Esophagus squamous epithelium (tissue), 5 donors: ENCODE measurements at places on chromosomes 7 and 10.

- no peak for DNase-seq
These were observed 260.4 kb downstream of the CDK14 start for GRCh38 chr7:90856351-90857070.

DNA sequence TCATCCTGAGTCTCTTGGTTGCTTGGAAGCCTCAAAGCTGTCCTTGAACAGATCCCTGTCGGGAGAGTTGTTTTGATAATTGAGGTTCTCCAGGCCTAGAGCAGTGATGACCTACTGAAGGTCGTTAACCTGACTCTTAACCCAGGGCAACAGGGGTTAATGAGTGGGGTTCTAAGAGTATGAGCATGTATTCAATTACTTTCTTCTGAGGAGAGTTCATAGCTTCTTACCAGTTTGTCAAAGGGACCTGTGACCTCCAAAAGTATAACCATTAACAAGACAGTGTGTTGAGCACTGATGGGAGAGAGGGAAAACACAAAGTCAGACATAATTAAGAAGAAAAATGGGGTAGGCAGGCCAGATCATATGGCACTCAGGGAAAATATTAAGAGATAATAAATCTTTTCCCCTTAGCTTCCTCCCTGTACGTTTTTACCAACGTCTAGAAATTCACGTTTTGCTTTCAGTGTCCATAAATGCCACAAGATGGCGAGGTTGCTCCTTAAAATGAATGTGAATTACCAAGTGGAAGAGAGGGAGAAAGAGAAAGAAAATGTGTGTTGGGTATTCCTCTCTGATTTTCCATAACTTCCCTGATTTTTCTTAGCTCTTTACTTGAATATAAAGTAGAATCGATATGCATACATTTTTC, 97.6 kb downstream of the SUGCT start:
- no peak for DNase-seq

DNA sequence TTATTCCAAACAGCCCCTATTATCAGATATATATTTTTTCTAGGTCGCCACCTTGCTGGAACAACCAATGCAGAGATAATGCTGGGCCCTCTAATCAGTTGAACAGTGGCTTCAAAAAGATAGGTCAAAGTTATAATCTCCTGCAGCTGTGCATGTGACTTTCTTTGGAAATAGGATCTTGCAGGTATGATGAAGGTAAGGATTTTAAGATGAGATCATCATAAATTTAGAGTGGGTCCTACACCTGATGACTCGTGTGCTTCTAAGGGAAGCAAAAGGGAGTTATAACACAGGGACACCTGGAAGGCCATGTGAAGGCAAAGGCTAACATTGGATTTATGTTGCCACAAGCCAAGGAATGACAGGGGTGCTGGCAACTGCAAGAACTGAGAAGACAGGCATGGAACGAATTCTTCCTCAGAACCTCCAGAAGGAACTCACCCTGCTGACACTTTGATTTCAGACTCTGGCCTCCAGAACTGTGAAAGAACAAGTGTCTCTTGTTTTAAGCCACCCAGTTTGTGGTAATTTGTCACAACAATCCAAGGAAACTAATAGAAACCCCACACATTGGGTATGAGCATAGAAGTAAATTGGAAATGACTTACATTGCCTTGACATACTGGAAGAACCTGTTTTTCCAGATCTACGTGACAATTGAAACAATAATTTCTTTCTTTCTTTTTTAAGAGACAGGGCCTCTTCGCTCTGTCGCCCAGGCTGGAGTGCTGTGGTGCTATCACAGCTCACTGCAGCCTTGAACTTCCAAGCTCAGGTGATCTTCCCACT, 34.4 kb downstream of the CCDC71L start:
- no peak for DNase-seq

DNA sequence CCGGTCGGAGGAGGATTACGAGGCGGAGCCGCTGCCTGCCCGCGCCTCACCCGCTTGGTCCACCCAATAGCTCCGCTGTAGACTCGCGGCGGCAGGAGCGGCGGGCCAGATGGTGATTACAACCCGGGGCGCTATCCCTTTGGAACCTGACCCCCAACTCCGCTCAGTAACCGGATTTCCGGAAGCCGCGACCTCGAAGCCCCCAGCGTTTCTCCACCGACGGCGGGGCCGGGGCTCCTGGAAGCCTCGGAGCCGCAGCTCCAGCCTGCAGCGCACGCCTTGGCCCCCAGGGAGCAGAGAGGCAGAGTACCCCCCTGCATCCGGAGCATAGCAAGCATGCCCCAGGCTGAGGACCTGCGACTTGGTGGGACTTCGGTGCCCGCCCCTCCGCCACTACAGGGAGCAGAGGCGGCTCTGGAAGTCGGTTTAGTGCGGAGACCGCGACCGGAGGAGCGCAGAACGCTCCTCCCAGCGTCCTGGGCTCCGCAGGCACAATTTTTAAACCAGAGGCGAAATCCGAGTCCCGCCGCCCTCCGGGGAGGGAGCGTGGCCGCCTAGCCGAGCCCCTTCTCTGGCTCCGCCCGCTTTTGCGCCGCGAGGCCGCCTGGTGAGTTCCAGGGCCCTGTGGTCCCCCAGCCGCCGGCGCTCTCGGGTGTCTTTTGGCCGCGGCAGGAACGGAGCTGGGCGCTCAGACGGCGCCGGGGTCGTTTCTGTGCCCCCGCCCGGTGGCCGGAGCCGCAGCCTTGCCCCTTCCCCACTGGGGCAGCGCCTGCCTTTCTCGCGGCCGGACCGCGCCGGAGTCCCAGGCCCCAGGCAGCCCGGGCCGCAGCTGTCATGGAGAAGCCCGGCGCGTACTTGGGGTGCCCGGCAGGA, 28.2 kb upstream of the BMS1 start:
- no peak for DNase-seq

DNA sequence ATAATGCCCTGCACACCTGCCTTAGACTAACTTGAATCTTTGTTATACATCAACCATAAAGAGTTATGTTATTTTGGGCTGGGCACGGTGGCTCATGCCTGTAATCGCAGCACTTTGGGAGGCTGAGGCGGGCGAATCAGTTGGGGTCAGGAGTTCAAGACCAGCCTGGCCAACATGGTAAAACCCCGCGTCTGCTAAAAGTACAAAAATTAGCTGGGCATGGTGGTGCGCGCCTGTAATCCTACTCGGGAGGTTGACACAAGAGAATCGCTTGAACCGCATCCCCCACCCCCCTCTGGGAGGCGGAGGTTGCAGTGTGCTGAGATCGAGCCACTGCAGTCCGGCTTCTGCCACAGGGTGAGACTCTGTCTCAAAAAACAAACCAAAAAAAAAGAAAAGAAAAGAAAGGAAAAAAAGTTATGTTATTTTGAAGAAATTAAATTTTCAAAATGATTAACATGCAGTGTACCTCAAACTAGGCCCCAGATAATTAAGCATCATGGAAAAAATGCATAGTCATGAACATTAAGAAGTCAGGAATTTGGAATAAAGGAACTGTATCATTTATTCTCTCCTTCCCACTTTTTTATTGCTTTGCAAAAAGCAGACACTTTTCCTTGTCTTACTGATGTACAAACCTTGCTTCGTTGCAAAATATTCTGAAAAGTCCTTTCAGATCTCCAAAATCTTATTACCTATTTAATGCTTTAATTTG, 43.3 kb downstream of the STAM start:
- no peak for DNase-seq

- DNase-seq: no peak
These were observed 50.3 kb upstream of the ZEB1 start for GRCh38 chr10:31268444-31269303.

DNA sequence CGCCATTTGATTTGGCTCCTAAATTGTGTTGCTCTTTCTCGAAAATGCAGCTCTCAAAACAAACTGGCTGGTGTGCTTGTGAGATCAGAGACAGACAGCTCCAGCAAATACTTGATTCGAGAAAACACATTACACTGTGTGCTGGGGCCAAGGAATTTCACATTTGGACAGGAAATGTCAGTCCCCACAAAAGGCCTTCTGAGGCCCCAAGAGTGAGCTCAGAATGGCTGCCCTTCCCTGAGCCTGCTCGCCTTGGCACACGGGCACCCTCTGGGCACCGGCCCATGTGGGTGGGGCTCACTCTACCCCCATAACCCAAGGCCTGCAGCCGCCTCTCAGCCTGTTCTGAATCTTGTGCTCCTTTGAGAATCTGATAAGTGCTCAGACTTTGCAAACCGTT, 13.9 kb upstream of the HSPA12A start:
- DNase-seq: no peak

GRCh38 chr7:146902728-146903127, 786.1 kb downstream of the CNTNAP2 start:
- no peak for DNase-seq

GRCh38 chr7:110502888-110503465, 588.0 kb upstream of the LRRN3 start:
- DNase-seq: no peak

DNA sequence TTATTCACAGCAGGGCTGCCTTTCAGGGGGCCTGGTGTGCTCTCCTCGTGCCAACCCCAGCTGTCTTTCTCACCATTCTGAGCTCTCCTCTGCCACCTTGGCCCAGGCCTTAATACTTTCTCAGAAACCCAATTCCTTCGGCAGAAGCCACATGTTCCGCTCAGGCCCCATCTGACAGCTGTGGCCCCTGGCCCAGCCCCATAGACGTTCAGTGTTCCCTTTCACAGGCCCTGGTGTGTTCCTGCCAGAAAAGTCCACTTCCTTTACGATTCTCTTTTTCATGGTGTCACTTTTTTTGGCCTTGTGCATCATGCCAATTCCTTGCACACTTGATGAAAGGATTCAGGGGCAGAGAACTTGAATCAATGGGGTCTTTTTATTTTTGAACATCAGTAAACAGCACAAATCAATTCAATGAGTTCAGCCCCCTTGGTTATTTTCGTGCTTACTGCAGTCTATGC, 15.9 kb upstream of the GPNMB start:
- DNase-seq: no peak

- DNase-seq: no peak
These were observed 187.6 kb downstream of the CFTR start for GRCh38 chr7:117667456-117667855.

DNA sequence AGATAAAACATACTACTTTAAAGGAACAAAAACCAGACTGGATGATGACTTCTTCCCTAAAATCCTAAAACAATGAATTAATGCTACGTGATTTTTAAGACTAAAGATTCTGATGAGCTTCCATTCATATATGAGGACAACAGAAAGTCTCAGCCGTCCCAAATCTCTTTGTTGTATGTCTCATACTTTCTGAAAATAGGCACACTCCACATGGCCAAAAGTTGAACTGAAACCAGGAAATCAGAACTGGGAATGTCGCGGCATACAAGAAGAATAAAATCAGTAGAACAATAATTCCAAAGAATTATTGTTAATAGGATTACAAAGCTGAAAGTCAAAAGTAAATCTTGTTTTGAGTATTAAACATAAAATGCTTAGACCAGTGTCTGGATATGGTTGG, 195.4 kb upstream of the GHITM start:
- no peak for DNase-seq

- DNase-seq: no peak
These were observed 117.9 kb downstream of the CFTR start for GRCh38 chr7:117597755-117598154.

DNA sequence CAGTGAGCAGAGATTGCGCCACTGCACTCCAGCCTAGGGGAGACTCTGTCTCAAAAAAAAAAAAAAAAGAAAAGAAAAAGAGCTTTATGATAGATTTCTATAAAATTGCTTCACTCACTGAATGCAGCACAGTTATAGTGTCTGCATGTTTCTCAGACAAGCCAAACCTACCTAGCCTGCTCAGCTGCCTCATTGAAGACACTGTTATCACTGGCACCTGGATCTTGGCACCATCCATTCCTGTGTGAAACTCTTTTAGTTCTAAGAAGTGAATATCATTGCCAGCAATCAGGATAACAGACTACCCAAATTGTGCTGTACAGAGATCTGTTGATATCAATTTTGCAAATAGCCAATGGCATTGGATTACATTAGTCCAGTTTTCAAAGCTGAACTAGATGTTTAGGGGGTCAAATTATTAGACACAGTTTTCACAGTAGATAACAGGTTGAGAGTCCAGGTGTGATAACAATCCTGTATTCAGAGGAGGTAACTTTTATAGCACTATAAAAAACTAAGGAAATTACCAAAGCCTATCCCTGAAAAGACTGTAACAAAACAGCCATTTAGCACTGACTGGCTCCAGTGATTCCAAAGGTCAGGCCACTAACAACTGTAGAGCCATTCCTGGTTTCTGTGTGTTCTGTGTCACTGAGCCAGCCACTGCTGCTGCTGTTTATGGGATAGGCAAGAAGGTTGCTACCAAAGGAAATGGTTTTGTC, 17.1 kb downstream of the PDSS1 start:
- DNase-seq: no peak

GRCh38 chr7:119900996-119901672, 371.8 kb upstream of the KCND2 start:
- DNase-seq: no peak

DNA sequence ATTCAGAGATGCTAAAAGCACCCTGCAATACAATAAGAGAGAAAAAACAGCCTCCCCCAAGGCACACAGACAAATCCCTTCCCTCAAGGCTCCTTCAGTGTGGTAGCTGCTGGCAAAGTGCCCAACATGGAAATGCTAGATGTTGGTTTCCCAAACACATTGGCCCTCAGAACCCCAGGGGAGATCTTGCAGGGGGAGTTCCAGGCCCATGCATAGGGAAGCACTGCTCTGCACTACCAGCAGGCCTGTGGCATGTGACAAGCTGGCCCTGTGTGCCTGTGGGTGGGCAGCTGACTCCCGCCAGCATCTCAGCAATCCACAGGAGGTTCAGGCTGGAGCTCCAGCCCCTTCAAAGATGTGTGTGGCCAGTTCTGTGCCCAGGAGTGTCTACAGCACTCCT, 16.8 kb upstream of the CSGALNACT2 start:
- DNase-seq: no peak

DNA sequence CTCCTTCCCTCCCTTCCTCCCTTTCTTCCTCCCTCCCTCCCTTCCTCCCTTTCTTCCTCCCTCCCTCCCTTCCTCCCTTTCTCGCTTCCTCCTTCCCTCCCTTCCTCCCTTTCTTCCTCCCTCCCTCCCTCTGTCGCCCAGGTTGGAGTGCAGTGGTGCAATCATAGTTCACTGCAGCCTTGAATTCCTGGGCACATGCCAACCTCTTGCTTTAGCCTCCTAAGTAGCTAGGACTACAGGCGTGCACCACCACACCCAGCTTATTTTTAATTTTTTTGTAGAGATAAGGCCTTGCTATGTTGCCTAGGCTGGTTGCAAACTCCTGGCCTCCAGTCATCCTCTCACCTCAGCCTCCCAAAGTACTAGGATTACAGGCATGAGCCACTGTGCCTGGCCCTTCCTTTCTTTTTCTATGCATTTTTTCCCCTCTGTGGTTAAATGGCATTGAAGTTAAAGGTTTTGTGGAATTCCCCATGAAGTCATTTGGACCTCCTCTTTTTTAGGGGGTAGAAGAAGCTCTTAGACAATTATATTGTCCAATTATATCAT, 9.6 kb downstream of the KLHDC10 start:
- DNase-seq: no peak

- no peak for DNase-seq
These were observed 472.9 kb upstream of the COBL start for GRCh38 chr7:51789489-51789888.

GRCh38 chr7:133582766-133583523, 330.1 kb downstream of the EXOC4 start:
- no peak for DNase-seq

- DNase-seq: no peak
These were observed 232.6 kb downstream of the REEP3 start for GRCh38 chr10:63753808-63754207.
